Cerebellum (tissue), 4 donors: ENCODE measurements at places on chromosomes 4 and X. TPM values are rescaled to one million over a fixed set of nuclear protein-coding genes. Genes with fewer than 3 reads are reported as not detected.

DNA sequence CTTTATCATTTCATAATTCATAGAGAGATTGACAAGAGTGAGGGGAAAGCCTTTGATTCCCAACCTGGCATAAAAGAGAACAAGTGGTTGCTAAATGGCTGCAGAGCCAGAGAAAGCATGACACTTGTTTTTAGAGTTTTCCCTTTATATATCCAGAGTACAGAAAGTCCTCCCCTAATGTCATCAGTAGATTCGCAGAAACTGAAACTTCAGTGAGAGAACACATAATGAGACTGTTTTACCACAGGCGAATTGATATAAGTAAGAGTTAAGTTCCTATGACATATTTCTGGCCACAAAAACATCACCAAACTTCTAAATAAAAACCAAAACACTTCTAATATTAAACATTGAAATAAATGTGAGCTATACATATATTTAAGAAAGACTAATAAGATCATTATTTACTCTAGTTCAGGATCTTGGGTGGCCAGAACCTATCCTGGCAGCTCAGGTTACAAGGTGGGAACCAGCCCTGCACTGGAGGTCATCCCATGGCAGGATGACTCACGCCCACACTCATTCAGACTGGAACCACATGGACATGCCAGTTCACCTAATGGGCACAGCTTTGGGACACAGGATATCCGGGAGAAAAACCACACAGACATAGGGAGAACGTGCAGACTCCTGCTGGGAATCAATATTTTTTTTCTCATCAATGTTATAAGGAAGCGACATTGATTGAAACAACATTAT lies 35.5 kb downstream of the NWD2 start:
- DNase-seq, result no peak

- DNase-seq, result no peak
These were observed 2.6 kb upstream of the DTHD1 start for GRCh38 chr4:36278789-36279188.

- no peak for DNase-seq
These were observed 2.2 kb downstream of the AKAP17A start for GRCh38 chrX:1593286-1594271.

DNA sequence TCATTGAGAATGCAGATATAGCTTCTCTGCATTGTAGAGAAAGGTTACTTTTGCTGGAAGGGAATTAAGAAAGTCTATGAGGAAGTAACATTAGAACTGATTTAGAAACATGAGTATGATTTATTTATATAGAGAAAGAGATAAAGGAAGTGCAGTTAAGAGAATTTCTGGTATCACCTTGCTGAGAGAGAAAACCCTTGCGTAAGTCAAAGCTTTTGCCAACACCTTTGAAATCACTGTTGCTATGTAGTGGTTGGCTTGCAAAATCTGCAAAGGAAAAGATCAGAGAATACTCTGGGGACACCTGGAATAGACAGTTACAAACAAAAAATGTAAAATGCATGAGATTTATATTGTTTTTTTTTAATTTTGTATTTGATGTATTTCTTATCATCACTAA lies 137.3 kb upstream of the RXFP1 start:
- no peak for DNase-seq

GRCh38 chr4:17376205-17376604 lies 135.7 kb downstream of the QDPR start:
- no peak for DNase-seq

DNA sequence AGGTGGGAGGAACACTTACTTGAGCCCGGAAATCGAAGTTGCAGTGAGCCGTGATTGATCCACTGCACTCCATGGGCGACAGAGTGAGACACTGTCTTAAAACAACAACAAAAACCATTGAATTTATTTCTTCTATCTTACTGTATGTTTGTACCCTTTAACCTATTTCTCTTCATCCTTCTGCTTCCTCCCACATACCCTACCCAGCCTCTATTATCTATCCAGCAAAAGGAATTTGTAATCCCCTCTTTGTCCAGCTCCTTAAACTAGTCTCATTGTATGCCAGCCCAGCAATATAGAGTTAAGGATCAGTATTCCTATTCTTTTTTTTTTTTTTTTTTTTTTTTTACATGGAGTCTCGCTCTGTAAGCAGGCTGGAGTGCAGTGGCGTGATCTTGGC lies 1.9 kb upstream of the NKAP start:
- no peak for DNase-seq

GRCh38 chr4:181517491-181517890 lies 725.7 kb upstream of the TENM3 start:
- DNase-seq, result no peak

The RNF128 gene
- 2.0 TPM for total RNA-seq

The PCDH18 gene
- total RNA-seq, result 42.3 TPM

The DIPK2B gene
- total RNA-seq, result 5.0 TPM

The MAGEA4 gene
- not detected for total RNA-seq

- DNase-seq, result no peak
These were observed 35.9 kb upstream of the RELL1 start for GRCh38 chr4:37721995-37722638.

GRCh38 chrX:154355776-154356140 lies 18.7 kb downstream of the FLNA start:
- DNase-seq, result no peak

- no peak for DNase-seq
These were observed 14.6 kb upstream of the MED28 start for GRCh38 chr4:17599826-17600225.

- no peak for DNase-seq
These were observed 137.6 kb upstream of the TBL1X start for GRCh38 chrX:9327086-9327746.

DNA sequence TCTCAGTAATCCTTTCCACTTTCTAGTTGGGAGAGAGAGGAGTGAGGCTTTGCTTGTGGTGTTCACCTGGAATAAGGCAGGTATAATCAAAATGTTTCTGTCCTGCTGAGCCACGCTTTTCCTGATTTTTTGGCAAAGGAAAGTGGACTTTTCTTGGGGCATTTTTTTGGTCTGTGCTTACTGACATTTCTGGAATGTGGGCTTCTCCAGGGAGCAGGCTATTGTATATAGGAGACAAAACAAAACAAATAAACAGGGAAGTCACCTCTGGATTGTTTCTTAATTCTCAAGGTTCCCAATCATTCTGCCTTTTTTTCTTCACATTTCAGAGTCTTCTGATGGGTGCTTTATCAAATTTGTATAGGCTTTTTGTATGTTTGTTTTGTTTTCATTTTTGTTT lies 25.7 kb upstream of the RP2 start:
- DNase-seq, result no peak

- DNase-seq, result no peak
These were observed 24.2 kb upstream of the DCAF8L2 start for GRCh38 chrX:27565992-27566391.

GRCh38 chr4:140046016-140046415 lies 108.0 kb downstream of the MAML3 start:
- no peak for DNase-seq

The SMIM31 gene
- not detected for total RNA-seq

DNA sequence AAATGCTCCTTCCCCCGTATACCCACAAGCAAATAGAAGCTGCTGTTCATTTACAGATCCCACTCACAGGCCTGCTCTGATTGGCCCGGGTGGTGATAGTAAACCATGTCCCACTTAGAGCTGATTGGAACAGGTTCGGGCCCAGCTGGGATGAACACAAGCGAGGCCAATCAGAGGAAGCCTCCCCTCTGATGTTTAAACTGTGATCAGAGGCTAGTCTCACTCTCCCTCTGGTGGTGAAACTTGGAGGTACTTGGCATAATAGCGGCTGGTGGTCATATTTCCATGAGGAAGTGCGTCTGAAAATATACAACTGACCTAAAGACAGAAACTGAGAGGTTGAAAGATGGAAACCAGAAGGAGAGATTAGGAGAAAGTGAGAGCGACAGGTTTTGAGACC lies 51.5 kb upstream of the TRPC3 start:
- no peak for DNase-seq
